Osteoblast (primary cell): ENCODE measurements at places on chromosomes 1 and 21.
A peak's percentile ranks its signal among the peaks of the same experiment; 100 is the strongest.

DNA sequence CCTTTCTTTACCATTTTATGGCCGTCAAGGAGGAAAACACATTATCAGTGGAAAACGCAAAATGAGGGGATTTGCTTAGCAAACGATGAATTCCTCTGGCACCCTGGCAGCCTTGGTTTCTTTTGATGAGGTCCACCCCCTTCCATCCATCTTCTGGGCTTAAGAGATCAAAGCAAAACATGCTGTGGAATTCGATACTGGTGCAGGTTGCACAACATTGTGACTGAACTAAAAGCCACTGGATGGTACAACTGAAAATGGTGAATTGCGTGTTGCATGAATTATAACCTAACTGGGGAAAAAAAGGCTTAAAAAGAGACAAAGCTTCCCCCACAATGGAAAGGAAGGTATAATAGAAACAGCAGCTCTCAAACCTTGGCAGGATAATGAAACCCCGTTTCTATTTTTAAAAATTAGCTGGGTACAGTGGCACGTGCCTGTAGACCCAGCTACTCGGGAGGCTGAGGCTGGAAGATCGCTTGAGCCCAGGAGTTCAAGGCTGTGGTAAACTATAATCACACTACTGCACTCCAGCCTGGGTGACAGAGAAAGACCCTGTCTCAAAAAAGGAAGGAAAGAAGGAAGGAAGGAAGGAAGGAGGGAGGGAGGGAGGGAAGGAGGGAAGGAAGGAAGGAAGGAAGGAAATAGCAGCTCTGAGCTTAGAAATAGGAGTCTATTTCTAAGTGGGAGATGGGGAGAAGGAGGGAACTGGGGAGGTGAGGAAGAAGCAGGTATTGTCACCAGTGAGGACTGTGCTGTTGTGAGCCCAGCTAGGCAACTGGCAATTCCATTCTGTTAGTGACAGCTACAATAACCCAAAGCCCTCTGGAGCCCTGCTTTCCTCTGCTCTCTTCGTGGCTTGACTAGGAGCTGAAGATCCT, 29.0 kb upstream of the LGALS8 start:
- no peak for DNase-seq

- DNase-seq, result no peak
Observed at GRCh38 chr1:117127795-117128194, 6.2 kb upstream of the TRIM45 start.

DNA sequence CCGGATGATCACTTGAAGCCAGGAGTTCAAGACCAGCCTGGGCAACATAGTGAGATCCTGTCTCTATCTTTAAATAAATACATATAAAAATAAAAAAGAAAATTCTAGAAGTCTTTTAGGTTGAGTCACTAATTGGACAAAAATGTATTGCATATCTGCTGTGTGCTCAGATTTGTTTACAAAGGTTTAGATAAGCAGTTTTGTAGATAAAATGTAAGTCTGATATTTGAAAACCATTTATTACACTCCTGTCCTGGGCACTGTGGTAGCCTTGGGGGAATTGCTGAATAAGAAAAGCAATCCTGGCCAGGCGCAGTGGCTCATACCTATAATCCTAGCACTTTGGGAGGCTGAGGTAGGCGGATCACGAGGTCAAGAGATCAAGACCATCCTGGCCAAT, 11.6 kb downstream of the GMEB1 start:
- no peak for DNase-seq

GRCh38 chr1:161091093-161091492, 1.7 kb upstream of the NECTIN4 start:
- DNase-seq, result no peak

GRCh38 chr1:34128186-34128889, 36.7 kb downstream of the CSMD2 start:
- peak; percentile 64 for DNase-seq

DNA sequence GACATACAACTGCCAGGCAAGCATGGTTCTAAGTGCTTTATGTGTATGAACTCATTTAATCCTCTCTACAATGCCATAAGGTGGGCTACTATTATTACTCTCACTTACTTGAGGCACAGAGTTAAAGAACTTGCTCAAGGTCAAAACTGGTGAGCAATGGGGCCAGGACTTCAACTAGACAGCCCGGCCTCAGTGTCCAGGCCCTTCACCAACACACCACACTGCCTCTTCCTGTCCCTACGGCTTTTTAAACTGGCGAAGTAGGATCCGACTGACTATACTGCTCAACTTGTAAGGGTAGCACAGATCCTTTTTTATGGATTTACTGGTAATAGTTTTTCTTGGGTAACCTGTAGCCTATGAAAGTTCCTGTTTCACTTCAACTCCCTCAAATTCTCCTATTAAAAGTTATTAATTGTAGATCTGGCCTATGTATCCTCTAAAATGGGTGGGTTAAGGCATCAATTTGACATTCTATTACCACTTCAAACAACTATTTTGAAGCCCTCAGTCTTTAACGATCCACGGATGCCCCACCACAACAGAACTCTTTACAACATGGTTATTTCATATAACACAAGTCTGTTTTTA, 4.3 kb downstream of the ERRFI1 start:
- no peak for DNase-seq

DNA sequence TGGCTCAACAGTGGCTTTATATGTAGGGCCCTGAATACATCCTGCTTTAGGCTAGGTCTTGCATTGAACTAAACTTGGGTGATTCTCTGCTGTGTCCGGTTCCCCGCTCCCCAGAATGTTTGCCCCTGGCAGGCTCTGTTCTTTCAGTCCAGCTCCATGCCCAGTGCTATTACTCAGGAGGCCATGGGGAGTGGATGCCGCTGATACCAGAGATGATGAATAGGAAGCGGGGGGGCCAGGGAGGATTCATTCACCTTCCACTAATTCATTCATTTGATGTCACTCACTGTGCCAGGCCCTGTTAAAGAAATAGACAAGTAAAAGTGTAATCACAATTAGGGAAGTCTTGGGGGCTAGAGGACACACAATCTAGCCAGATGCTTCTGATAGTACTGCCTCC, 83.8 kb downstream of the TMEM53 start:
- no peak for DNase-seq

GRCh38 chr1:24149866-24150233, 6.9 kb upstream of the IL22RA1 start:
- peak; percentile 91 for DNase-seq
